ENCODE measurements at places on chromosomes 1 and 21.

- DNase-seq = peak; percentile 56
These were observed 67.1 kb downstream of the KCNJ15 start for GRCh38 chr21:38323721-38324531.

GRCh38 chr1:11501491-11501897 is 22.5 kb downstream of the DISP3 start:
- no peak for DNase-seq

DNA sequence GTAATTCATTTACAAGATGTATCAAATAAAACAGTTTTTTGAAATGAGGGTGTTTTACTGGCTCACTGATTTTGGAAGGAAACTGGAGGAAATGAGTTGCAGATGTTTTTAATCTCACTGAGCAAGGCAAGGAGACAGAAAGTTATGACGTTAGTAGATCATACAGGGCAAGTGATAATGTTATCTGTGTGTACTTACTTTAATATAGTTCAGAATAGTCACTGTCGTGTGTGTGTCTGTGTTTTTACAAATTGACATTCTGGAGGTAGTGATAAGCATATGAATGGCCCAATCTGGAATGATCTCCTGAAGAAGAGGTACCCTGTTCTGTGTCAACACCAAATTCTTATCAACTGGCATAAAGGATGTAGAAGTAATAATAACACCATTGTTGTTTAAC is 1.9 kb upstream of the GBP4 start:
- no peak for DNase-seq

DNA sequence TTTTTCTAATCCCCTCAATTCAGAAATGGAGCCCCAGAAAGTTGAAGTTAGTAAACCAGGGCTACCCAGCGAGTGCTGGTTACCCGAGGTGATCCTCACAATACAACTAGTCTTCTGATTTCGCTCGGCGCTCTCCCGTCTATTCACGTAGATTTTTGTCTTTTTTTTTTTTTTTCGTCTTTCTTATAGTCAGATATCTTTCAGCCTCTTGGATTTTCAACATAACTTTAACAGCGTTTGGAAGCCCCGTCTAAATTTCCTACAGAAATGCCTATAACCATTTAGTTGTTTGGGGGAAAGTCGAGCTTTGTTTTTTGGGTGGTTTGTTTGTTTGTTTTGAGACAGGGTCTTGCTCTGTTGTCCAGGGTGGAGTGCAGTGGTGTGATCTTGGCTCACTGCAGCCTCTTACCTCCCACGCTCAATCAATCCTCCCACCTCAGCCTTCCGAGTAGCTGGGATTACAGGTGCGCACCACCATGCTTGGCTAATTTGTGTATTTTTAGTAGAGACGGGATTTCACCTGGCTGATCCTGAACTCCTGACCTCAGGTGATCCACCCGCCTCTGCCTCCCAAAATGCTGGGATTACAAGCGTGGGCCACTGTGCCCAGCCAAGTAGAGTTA is 818 bp upstream of the TMEM50B start:
- DNase-seq = no peak

GRCh38 chr1:81812712-81813111 is 12.0 kb downstream of the ADGRL2 start:
- no peak for DNase-seq

DNA sequence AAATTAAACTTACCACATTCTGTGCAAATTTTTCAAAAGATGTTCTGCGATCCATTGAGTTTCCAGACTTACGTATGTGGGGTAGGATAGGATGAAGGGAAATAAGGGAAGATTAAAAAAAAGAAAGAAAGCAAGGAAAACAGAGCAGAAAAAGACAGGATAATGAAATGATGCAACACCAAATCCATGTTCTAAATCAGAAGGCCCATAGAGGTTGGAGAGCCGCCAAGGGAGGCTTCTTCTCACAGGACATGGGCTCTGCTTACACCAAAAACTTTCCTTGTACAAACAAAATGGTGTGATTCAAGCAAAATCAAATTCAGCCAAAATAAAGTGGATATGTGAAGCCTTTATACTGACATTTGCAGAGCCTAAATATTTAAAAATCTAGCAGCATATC is 189.5 kb upstream of the GREM2 start:
- no peak for DNase-seq

DNA sequence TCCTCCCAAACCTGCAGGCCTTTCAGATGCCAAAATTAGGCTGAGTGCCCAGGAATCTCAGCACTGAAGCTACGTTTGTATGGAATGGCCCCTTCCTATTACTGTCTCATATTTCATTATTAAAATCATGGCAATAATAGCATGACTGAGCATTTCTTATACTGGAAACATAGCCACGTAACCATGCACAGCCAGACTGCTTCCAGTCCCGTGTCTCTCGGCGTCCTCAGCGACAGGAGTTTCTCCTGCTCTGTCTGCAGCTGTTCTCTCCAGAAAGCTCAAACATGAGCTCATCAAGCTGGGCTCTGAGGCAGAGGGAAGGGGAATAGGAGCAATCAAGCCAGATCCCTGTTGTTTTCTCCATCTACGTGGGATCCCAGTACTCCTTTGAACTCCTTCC is 104.0 kb downstream of the CDC7 start:
- no peak for DNase-seq

DNA sequence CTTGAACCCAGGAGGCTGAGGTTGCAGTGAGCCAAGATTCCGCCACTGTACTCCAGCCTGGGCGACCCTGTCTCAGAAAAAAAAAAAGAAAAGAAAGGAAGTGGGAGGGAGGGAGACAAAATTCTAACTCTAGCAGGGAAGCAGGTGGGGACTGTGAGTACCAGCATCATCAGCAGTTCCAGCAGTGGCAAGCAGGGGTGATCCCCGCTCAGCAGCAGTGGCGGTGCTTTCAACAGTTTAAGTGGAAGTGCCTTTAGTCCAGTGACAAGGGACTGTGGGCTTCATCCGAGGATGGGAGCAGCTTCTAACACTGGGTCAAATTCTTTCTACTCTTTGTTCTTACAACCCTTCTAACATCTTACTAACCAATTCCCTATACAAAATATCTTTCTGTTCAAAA is 858.1 kb upstream of the ADAMTS5 start:
- DNase-seq = no peak

DNA sequence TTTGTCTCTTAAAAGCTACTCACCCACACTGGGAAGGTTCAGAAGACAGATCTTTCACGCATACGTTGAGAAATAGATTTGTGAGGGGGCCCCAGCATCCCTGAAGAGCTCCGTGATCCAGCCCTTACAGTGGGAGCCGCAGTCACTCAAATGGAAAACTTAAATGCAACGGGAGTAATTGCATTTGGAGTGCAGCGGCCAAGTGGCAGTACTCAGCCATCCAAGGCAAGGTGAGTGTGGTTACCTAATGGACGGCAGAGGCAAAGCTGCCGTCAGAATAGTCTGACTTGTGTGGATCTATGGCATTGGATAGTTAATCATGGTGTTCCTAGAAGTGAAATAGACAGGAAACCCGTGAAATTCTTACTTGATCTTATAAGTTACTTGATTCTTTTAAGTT is 5.1 kb downstream of the SPSB1 start:
- DNase-seq = no peak

DNA sequence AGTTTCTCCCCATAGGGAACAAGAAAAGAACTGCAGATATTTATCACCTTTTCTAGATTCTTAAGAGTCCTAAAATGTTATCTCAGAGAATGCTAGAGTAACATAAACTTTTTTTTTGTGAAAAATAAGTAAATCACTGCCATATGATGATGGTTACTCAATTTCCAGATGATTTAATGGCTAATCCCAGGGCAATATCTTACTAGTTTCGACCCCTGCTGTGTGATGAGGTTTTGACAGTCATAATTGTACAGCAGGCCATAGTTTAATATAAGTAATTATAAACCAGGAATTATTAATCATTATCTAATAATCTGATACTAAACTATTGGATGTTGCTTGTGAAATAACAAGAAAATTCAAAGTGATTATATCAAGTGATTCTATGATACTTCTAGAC is 210.6 kb downstream of the HLX start:
- no peak for DNase-seq

- no peak for DNase-seq
These were observed 165.7 kb downstream of the NCAM2 start for GRCh38 chr21:21163904-21164303.

DNA sequence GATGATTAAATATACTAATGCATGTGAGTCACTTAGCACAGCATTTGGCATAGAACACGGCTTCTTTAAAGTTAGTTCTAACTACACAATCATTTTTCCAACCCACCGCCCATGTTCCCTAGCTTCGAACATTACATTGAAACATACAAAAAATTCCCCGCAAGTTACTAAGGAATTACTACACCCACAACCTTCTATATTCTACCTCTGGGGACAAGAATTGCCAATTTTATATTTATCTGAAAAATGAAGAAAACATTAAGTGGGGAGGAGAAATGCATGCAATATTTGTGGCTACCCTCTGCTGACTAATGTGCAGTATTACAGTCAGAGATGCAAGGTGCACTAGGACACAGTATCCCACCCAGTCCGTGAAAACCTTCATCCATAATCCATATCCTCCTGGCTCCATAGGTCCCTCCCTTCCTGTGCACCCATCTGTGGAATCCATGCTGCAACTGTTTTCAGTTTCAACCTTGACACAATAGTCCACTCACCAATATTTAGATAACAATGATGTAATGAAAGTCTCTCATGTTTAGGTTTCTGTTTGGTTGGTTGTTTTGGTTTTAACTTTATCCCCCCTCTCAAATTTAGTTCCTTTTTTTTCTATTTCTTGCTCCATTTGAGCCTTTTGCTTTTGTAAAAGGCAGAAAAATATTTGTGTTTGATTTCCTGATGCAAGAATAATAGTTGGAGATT is 31.6 kb downstream of the RGS5 start:
- DNase-seq = peak; percentile 31

GRCh38 chr21:30990514-30991262 is 47.6 kb downstream of the KRTAP19-8 start:
- no peak for DNase-seq

DNA sequence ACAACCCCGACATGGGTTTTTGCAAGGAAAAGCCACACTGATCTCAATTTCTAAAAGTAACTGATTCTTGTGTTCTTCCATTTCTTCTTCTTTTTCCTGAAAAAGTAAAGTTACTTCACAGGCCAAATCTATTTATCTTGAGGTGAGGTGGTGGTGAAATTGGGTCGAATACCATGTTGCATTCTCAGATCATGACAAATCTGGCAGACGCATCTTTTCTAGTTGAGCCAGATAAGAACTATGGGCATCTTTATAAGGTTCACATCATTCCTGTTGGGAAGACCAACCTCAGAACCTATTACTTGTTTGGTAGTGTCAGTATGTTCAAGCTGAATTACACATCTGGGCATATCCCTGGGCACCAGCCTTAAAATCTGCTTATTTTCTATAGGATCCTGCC is 78.6 kb upstream of the USP25 start:
- DNase-seq = no peak

GRCh38 chr1:155931332-155932038 is 2.7 kb downstream of the KHDC4 start:
- no peak for DNase-seq

- DNase-seq = no peak
These were observed 69.7 kb downstream of the SETD4 start for GRCh38 chr21:35990609-35991008.

GRCh38 chr1:220803401-220804201 is 16.9 kb downstream of the MTARC1 start:
- no peak for DNase-seq

DNA sequence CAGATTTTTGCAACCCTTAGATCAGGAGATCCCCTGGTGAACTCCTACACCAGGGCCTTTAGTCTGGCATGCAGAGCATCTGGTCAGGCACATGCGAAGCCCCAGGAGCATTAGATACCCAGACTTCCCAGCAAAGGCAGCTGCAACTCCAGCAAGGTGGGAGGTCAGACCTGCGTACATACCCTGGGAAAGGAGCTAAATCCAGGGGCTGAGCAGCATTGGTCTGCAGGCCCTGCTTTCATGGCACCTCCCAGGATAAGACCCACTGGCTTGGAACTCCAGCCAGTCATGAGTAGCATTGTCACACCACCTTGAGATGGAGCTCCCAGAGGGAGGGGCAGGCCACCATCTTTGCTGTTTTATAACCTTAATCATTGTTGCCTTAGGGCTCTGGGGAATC is 92.3 kb downstream of the KCNT2 start:
- no peak for DNase-seq

DNA sequence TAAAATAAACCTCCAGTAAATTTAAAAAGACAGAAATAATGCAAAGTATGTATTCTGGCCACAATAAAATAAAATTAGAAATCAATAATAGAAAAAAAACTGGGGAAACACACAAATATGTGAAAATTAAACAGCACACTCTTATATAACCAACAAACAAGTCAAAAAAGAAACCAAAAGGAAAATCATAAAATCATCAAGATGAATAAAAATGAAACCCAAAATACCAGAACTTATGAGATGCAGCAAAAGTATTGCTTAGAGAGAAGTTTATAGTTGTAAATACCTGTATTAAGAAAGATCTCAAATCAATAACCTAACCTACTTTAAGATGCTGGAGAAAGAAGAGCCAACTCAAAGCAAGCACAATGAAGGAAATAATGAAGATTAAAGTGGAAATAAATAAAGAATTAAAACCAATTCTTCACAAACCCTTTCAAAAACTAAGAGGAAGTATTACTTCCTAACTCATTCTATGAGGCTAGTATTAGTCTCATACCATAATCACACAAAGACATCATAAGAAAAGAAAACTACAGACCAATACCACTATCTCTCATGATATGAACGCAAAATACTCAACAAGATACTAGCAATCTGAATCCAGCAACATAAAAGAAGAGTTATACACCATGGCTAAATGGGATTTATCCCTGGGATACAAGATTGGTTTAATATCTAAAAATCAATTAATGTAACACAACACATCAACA is 6.4 kb upstream of the KRTAP10-3 start:
- no peak for DNase-seq

DNA sequence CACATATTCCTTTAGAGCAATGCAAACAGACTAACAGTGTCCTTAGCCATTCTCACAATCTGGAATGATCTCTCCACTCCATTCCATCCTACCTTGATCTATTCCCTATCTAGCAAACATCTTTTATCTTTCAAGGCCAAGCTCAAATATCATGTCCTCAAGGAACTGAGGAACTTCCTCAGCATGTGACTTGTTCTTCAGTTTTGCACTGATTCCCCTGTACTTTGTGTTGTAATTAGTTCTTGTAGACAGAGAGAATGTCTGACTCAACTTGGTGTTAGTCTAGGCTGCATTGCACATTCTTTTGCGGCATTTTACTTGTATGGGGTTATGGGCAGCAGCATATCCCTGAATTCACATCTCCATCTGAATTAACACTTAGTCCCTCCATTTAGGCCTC is 31.5 kb upstream of the GJA5 start:
- DNase-seq = no peak

DNA sequence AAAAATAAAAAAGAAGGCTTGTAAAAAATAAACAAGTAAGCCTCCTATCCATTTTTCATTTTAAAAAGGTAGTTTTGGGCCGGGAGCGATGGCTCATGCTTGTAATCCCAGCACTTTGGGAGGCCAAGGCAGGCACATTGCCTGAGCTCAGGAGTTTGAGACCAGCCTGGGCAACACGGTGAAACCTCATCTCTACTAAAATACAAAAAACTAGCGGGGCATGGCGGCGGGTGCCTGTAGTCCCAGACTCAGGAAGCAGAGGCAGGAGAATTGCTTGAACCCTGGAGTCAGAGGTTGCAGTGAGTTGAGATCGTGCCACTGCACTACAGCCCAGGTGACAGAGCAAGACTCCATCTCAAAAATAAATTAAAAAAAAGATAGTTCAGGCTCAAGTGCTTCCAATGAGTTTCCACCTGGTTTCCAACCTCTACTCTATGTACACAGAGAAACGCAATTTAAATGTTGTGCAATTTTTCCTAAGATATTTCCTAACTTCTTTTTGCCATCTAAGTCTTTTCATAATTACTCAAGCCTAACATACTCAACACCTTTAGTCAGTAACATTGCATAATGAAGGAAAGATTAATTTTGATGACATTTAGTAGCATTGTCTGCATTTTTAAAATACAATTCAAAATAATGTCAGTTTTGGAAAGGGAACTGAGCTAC is 106.3 kb downstream of the KCNT2 start:
- DNase-seq = no peak
